Activated naive CD4-positive, alpha-beta T cell treated with anti-CD3 and anti-CD28 coated beads for 36 hours (primary cell): ENCODE measurements at places on chromosomes 16 and 17. TPM values are rescaled to one million over a fixed set of nuclear protein-coding genes. Genes with fewer than 3 reads are reported as not detected.

The WNT9B gene
- total RNA-seq: not detected

The CDH1 gene
- total RNA-seq: 1.7 TPM

DNA sequence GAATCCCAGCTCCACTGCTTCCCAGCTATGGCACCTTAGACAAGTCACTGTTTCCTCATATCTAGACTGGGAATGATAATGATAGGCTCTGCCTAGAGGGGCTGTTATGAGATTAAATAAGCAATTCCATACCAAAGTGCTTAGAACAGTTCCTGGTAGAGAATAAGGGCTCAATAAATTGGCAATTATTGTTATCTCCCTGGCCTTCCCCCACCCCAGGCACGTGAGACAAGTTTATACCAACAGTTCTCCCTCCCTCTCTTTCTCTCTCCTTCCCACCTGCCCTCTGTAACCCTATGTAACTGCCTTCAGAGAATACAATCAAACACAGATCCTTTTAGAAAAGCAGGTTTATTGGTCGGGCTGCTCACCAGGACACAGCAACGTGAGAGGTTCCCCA, 13.9 kb upstream of the STAT3 start:
- no peaks in the 10 kb centered on the region for H3K36me3 ChIP-seq
- DNase-seq: no peak
- H3K4me1 ChIP-seq: peaks cover 31% of the 10 kb centered on the region
- no peak overlapping the region for H3K27ac ChIP-seq
- no peak overlapping the region for H3K4me3 ChIP-seq

- H3K27me3 ChIP-seq: no peaks in the 10 kb centered on the region
- H3K27ac ChIP-seq: no peak overlapping the region
- H3K4me1 ChIP-seq: peaks cover 36% of the 10 kb centered on the region
- no peak overlapping the region for H3K4me3 ChIP-seq
Observed at GRCh38 chr16:31710134-31710533, 163.5 kb upstream of the ZNF267 start.

The TOM1L1 gene
- total RNA-seq: 1.3 TPM

The TP53TG3B gene
- not detected for total RNA-seq
